ENCODE measurements at places on chromosomes 6 and 20.

DNA sequence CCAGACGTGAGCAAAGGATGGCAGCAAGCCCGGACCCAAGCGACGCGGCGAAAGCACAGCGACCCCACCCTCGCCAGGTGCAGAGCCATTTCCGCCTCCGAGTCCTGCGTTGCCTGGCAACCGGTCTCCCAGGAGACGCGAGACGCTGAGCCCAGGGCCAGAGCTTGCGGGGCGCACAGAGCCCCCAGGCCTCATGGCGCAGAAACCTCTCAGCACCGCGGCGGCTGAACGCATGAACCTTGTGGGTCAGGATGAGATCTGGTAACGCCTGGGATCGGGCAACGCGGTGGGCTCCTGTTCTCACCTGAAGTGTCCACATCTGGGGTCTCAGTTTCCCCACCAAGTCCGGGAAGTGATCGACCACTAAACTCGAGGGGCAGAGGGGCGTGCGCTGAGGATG, 77.7 kb downstream of the ANKRD60 start:
- DNase-seq: no peak

DNA sequence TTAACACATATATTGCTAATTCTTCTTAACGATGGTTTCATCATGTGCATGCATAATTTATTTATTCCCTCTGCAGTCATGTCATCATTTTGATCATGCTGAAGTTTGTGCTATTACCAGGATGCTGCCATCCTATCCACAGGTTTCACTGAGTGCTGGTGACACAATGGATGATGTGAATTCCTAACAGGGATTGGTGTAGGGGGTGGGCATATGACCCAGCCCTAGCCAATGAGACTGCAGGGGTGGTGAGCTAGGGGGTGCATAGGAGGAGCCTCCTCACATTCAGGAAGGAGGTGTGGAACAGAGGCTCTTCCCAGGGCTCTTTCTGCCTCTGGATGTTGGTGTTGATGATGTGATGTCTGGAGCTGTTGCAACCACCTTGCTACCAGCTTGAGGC, 7.5 kb downstream of the CST5 start:
- DNase-seq: no peak

DNA sequence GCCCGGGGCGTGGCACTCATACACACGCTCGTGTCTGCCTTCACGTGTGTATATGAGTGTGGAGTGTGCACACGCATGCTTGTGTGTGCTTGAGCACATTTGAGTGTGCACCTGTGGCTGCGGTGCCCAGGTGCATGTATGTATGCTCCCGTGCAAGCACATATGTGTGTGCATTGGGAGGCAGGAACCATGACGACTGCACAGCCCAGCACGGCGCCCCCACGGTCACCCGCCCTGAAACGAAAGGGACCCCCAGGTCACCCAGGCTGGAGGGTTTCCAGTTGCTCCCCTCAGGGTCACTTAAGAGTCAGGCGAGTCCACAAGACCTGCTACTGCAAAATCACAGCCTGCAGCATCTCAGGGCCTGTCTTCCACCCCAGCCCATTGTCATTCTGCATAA, 94.7 kb downstream of the YTHDF1 start:
- no peak for DNase-seq

DNA sequence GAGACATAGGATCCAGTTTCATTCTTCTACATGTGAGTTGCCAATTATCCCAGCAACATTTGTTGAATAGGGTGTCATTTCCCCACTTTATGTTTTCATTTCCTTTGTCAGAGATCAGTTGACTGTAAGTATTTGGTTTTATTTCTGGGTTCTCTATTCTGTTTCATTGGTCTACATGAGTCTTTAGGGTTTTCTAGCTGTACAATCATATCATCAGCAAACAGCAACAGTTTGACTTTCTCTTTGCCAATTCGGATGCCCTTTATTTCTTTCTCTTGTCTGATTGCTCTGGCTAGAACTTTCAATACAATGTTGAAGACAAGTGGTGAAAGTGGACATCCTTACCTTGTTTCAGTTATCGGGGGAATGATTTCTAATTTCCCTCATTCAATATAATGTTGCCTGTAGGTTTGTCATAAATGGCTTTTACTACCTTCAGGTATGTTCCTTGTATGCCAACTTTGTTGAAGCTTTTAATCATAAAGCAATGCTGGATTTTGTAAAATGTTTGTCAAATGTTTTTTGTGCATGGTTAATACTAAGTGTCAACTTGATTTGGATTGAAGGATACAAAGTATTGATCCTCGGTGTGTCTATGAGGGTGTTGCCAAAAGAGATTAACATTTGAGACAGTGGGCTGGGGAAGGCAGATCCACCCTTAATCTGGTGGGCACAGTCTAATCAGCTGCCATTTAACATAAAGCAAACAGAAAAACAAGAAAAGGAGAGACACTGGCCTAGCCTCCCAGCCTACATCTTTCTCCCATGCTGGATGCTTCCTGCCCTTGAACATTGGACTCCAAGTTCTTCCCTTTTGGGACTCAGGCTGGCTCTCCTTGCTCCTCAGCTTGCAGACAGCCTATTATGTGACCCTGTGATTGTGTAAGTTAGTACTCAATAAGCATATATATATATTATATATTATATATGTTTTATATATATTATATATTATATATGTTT, 23.3 kb downstream of the MICA start:
- no peak for DNase-seq

GRCh38 chr6:40669343-40669742, 82.2 kb upstream of the LRFN2 start:
- no peak for DNase-seq

GRCh38 chr6:119511024-119511423, 161.5 kb upstream of the MAN1A1 start:
- DNase-seq: no peak

DNA sequence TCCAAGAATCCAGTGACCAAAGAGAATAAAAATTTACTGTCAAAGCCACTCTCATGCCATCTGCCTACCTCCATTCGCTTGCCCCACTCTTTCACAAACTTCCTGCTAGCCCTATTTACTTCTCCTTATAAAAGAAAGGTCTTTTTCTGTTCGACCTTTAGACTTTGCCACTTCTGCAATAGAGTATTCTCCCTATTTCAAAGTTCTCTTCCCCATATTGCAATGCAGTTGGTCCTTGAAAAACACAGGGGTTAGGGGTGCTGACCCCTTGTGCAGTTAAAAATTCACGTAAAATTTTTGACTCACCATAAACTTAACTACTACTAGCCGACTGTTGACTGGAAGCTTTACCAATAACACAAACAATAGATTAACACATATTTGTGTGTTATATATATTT, 15.0 kb downstream of the CCN2 start:
- DNase-seq: no peak

DNA sequence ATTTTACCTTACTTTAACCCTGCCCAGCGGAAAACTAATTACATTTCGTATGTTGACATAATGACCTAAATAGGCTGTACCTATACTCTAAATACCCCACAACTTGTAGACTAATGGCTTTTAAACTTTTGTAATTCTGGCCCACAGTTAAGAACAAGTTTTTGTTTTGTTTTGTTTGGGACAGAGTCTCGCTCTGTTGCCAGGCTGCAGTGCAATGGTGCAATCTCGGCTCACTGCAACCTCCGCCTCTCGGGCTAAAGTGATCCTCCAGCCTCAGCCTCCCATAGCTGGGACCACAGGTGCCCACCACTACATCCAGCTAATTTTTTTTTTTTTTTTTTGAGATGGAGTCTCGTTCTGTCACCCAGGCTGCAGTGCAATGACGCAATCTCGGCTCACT, 5.7 kb upstream of the SASH1 start:
- no peak for DNase-seq

GRCh38 chr20:50014570-50015562, 32.1 kb downstream of the SNAI1 start:
- DNase-seq: no peak

- DNase-seq: no peak
These were observed 124.3 kb downstream of the IPCEF1 start for GRCh38 chr6:154232013-154232910.

DNA sequence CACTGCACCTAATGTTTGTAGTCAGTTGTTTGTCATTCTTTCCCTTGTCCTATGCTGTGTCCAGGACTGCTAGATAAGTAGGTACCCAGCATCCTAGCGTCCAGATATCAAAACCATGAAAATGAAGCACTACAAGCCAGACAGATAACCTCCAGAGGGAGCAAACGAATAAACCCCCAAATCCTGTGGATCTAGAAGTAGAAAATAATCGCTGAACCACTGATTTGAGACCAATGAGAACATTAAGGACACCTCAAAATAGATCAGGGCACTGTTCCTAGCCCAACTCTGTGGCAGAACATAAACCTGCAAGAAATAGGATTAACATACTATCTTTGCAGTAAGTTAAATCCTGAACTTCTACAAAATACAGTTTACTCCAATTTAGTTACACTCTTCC, 1.1 kb upstream of the KLHL32 start:
- DNase-seq: no peak

DNA sequence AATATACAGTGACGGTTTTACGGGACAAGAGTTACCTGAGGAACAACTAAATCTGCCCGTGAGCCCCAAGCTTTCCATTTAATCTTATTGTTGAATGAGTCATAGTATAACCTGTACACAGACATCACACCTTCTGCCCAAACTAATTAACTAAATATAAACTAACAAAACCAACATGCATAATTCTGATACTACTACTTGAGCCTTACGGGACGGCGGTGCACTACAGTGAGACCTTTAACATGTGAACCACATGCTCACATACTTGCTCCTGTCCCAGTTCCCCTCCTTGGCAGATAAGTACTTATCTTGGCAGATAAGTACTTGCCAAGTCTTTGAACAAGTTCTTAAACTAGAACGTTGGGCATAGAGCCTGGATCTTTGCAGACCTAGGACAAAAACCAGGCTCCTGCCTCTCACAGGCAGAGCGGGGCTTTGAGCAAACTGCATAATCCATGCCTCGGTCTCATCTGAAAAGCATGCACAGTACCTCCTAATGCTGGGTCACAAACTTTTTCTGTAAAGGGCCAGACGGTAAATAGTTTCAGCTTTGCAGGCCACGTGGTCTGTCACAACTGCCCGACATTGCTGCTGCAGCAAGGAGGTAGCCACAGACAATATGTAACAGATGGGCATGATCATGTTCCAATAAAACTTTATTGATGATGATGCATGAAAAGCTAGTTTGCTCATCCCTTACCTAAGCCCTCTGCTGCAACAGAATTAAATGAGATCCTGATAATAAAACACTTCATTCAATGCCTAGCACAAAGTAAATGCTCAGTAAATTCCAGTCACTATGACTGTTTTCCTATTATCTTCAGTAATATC, 23.0 kb downstream of the ZNF217 start:
- DNase-seq: no peak

- DNase-seq: no peak
These were observed 65.4 kb upstream of the FBXL4 start for GRCh38 chr6:99013145-99013544.

- DNase-seq: no peak
These were observed 7.4 kb upstream of the RBCK1 start for GRCh38 chr20:400454-401275.

- no peak for DNase-seq
These were observed 125.0 kb upstream of the BACH2 start for GRCh38 chr6:90421666-90422065.

GRCh38 chr20:57688295-57688694, 21.5 kb downstream of the PMEPA1 start:
- no peak for DNase-seq

DNA sequence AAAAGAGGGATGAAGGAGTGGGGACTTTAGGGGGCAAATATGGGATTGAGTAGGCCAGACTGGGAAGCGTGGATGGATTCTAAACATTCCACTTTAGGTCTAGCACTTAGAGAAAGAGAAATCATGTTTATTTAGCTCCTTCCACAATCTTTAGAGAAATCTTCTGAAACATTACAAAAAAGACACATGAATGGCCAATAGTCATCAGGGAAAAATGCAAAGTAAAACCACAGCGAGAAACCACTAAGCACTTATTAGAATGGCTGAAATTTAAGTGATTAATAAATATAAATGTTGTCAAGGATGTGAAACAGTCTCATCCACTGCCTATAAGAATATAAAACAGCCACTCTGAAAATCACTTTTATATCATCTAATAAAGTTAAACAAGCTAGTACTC, 46.9 kb downstream of the HLA-A start:
- DNase-seq: no peak

DNA sequence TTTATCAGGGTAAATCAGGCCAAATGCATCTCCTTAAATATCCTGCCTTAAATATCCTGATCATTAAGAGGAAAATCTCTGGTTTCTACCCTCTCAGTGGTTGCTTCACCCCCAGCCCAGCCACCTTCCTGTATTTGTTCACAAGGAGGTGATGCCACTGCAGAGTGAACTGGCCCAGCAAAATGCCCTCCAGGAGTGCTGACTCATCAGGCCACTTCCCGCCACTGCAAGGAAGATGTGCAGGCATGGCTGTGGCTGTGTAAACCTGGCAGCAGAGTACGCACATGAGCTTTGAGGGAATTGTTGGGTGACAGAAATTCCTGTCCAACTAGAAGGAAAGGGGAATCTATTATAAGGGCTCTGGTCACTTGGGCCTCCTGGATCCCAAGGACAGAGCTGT, 13.8 kb downstream of the NQO2 start:
- peak; percentile 33 for DNase-seq

DNA sequence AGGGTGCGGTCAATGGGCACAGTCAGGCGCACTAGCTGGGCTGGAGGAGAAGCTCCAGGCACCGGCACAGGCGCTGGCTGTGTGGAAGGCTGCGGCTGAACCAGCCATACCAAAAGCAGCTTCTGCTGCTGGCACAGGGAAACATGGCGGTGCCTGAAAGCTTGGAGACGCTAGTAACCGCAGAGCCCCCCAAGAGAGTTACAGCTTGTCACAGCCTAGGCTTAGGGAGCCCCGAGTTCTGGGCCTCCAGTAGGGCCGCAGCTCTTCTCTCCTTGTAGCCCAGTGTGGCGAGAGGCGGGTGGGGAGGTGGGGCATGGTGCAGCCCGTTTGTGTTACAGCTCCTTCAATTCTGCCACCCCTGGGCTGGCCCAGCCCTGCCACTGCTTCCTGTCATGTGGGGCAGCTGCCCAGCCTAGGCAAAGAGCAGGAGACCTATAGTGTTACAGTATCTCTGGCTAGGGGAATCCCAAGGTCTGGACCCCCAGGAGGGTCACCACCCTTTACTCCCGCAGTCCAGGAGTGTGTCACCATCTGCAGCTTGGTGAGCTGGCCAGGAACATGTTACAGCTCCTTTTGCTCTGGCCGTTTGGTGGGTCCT, 58.6 kb upstream of the MANEA start:
- no peak for DNase-seq

- DNase-seq: no peak
These were observed 3.8 kb downstream of the EFHC1 start for GRCh38 chr6:52423971-52424381.

GRCh38 chr6:2718334-2719092, 32.2 kb downstream of the MYLK4 start:
- DNase-seq: no peak
